ENCODE measurements at places on chromosomes 2 and 18.

DNA sequence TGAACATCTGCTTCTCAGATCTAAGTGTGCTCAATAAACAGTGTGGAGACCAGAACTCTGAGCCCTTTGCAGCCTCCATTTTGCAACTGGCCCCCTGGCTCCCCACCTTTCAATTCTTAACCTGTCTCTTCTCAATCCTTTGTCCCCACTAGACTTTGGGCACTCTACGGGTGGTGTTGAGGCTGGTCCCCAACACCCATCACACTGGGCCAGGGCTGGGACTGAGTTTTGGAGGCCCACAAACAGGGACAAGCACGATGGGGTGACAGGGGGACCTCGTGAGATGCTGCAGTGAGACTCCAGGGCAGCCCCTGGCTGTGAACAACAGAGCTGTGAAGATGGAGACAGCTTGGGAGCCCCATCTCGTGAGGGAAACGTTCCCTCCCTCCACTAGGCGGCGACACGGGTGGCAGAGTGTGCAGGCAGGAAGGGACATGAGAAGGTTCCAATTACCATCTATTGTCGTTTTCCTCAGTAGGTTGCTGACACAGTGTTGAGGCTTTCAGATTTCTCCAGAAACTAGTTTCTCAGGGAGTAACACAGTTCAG, 1.2 kb downstream of the ANKMY1 start:
- no peak for DNase-seq

- DNase-seq = no peak
Observed at GRCh38 chr18:39591649-39592048, 2026.1 kb upstream of the CELF4 start.

DNA sequence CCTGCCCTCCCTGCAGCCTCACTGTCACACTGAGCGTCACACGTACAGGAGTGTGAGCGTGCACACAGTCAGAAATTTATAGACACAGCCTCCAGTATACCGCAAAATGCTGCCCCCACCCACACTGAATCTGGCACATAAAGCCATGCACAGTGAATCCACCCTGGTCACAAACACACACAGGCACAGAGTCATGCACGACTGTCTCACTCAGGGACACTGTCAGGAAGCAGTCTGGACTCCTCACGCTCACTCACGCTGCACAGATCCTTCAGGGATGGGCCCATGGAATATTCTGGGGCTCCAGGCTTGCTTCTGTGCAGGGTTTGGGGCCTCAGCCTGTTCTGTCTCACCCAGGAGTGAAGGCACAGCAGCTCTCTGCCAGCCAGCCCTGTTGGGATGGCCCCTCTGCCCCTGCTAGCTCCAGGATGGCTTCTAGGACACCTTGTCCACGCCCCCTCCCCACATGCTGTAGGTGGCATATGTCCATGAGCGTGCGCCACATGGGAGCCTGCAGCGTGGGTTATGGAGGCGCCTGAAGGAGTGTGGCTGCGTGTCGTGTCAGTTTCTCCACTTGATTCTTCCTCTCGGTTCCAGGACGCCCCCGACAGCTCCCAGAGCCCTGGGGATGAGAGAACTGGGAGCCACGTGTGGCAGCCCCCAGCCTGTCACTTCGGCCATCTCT, 175.8 kb downstream of the CELF4 start:
- no peak for DNase-seq

GRCh38 chr2:232296776-232297525, 81.6 kb upstream of the ALPP start:
- no peak for DNase-seq

GRCh38 chr2:81747481-81748070, 1443.0 kb upstream of the LRRTM1 start:
- DNase-seq = no peak

Measured in NCI-H2029 treated with DMSO at 0.1 percent for 48 hours (cell line).